ENCODE measurements at places on chromosomes 12 and 14.

GRCh38 chr12:10753059-10753458, 29.9 kb upstream of the YBX3 start:
- DNase-seq, result no peak

DNA sequence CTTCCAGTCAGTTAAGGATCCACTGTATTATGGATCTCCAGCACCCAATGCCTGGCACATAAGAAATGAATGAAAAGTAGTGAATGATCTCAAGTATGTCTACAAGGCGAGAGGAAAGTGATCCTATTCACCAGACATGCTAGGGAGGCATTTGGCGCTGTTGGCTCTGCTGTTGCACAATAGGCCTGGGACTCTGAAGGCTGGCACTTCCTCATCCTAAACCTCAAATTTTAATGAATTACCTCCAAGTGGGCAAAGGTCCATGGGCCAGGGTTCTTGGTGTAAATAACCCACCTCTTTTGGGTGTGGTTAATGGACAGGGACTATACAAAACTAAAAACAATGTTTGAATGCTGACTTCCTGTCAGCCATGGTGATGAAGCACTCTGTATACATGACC, 173.4 kb upstream of the PZP start:
- DNase-seq, result no peak

- DNase-seq, result no peak
Observed at GRCh38 chr14:100822532-100823296, 3.2 kb upstream of the MEG3 start.

GRCh38 chr12:96808587-96808986, 98.5 kb upstream of the NEDD1 start:
- DNase-seq, result no peak

DNA sequence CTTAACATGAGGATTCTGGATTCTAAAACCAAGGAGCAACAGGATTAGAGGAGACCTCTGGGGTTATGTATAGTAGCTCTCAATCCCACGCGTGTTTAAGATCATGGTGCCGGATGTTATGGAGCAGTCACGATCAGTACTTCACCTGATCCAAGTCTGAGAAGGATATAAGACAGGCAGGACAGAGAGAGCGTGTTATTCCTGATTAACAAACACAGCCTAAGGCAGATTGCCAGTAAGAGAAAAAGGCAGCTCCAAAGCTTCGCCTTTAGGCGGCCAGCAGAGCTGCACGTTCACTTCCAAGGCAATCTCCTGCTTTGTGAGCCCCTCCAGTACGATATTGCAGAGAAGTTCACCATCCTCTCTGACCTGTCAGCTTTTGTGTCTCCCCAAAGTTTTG, 5.5 kb downstream of the SETD3 start:
- DNase-seq, result no peak

DNA sequence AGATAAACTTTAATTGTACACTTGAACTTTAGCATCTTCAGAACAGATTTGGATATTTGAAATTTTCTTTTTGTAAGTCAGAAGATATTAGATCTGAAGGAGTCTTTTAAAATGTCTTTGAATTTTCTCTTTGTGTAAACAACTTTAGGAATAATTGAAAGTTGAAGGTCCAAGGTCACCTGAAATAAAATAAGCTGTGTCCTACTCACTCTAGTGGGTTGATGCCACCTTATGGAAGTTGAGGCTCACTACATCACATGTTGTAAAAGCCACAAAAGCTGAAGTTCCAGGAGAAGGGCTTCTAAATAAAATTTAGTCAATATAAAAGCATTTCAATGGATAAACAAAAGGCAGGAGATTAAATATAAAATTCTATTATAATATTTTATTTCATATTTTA, 122.0 kb upstream of the ATXN7L3B start:
- peak; percentile 7 for DNase-seq

DNA sequence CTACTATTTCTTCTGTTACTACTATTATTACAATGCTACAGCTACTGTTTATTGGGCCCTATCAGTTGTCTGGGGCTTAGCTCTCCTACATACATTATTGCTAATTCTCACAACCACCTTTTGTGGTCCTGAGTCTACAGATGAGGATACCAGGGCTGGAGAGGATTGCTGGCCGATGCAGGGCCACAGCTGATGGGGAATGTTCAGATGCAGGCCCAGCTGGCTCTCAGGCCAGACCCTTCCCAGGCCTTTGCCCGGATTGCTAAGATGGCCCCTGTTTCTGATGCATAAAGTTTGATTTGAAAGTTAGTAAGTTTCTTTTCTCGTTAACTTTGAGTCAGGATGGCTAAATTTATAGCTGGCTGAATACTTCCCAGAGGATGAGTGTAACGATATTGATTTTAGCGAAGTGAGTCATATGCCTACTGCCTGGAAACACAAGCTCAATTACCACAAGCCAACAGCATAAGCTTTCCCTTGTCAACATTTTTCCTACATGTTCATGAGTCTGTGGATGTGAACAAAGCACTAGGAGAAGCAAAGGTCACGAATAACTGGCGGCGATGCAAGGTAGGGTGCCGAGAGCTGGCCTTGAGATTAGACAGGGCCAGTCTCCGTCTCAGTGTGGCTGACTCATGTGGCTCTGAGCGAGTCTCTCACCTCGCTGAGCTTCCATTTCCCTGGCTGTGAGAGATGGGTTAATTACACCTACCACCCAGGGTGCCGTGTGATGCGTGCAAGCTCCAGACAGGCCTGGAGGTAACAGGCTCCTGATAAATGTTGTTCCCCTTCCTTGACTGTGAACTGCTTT, 111.0 kb downstream of the BEGAIN start:
- DNase-seq, result peak; percentile 42

GRCh38 chr12:70094467-70094866, 148.8 kb upstream of the CNOT2 start:
- no peak for DNase-seq

DNA sequence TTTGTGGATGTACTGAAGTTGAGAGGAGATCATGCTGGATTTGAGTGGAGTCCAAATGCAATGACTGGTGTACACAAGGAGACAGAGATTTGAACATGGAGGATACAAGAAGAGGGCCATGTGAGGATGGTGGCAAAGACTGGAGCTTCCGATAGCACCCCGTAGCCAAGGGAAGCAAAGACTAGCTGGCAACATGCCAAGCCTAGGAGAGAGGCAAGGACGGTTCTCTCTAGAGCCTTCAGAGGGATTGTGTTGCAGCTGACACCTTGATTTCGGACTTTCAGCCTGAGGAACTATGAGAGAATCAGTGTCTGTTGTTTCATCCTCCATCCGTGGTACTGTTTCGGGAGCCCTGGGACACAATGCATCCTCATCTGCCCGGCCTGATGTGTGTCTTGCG, 202.5 kb downstream of the SLC15A4 start:
- no peak for DNase-seq

DNA sequence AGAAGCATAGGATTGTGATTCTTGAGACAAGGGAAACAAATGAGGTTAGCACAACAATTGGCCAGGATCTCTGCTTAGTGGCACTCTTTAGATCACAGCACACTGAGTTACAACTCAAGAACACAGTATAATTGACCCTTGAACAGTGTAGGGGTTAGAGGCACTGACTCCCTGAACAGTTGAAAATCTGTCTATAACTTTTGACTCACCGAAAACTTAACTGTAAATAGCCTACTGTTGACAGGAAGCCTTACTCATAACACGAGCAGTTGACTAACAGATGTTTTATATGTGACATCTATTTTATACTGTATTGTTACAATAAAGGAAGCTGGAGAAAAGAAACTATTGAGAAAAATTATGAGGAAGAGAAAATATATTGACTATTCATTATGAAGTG, 296.1 kb downstream of the RERGL start:
- no peak for DNase-seq

DNA sequence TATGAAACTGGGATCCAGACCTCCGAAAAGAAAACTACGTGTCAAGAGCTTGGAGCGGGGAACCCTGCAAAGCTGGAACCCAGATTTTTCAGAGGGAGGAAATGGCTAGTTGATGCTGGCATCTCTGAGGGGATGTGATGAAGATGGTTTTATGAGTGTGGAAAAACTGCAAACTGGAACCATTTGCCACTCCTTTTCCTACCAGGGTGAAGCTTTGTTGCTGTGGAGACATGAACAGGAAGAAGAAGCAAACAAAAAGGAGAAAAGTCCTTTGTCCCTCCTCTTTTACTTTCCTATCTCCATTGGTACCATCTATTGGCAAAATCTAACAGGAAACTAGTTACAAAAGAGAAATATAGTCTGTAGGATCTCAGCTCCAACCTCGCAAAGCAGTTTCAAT, 39.2 kb downstream of the CDK17 start:
- DNase-seq, result no peak

DNA sequence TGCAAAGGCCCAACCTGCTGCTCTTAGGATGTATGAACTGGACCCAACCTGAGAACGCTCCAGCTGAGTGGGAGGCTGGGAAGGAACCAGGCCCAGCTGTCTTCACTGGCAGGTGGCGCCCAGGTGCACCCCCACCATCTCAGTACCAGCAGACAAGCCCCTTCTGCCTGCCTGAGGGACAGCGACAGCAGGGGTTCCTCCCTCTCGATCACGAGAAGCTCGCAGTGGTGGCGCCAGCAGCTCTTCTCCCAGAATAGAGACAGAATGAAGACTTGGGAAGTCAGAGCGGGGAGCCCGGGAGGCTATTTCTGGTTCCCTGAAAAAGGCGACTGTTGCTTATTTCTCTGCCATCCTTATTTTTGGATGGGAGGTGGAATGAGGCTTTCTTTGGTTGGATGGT, 46.5 kb downstream of the CHGA start:
- no peak for DNase-seq
